ENCODE measurements at places on chromosomes 3 and 15. TPM values are rescaled to one million over a fixed set of nuclear protein-coding genes. Genes with fewer than 3 reads are reported as not detected.

AMIGO3 gene
- total RNA-seq, result 0.56 TPM

SLC27A2 gene
- 42.0 TPM for total RNA-seq

BLM gene
- 12.6 TPM for total RNA-seq

TM6SF1 gene
- not detected for total RNA-seq

EPB42 gene
- not detected for total RNA-seq

GOLGA6B gene
- total RNA-seq, result not detected

SLC24A5 gene
- not detected for total RNA-seq

ACVR2B gene
- total RNA-seq, result 1.6 TPM

CLDN18 gene
- not detected for total RNA-seq

XYLB gene
- total RNA-seq, result 4.1 TPM

GTF2A2 gene
- 181 TPM for total RNA-seq

C15orf39 gene
- total RNA-seq, result 32.8 TPM

TGM5 gene
- total RNA-seq, result not detected

RETNLB gene
- total RNA-seq, result not detected

CCR8 gene
- total RNA-seq, result not detected

Measured in A549 treated with ZK216348 at 1 μM for 4 hours (cell line).